Activated naive CD8-positive, alpha-beta T cell treated with anti-CD3 and anti-CD28 coated beads for 36 hours (primary cell): ENCODE measurements at places on chromosomes 13 and 19. TPM values are rescaled to one million over a fixed set of nuclear protein-coding genes. Genes with fewer than 3 reads are reported as not detected.

APLP1 gene
- total RNA-seq, result 0.88 TPM

FBXO17 gene
- total RNA-seq, result not detected

STOML3 gene
- not detected for total RNA-seq

KISS1R gene
- total RNA-seq, result 12.2 TPM

NKPD1 gene
- total RNA-seq, result 0.24 TPM

ZNF835 gene
- 5.0 TPM for total RNA-seq

SLC17A7 gene
- not detected for total RNA-seq

ZNF98 gene
- total RNA-seq, result not detected

ZNF418 gene
- total RNA-seq, result 5.4 TPM

PRTN3 gene
- not detected for total RNA-seq

DCLK1 gene
- total RNA-seq, result not detected

C3 gene
- 0.64 TPM for total RNA-seq

GNA15 gene
- total RNA-seq, result 7.8 TPM

SHANK1 gene
- total RNA-seq, result 0.12 TPM

SIGLEC5 gene
- not detected for total RNA-seq

CLEC17A gene
- 0.84 TPM for total RNA-seq

MBD3L4 gene
- not detected for total RNA-seq

ATCAY gene
- total RNA-seq, result not detected

PSG2 gene
- not detected for total RNA-seq
